WTC11 (cell line): ENCODE measurements at places on chromosomes 4 and X. TPM values are rescaled to one million over a fixed set of nuclear protein-coding genes. Genes with fewer than 3 reads are reported as not detected.

The ZNF732 gene
- 28.1 to 33.8 TPM (median 30.2 TPM) in 3 replicates for total RNA-seq

The SNCA gene
- total RNA-seq = 14.6 to 16.1 TPM (median 15.0 TPM) in 3 replicates

The UPF3B gene
- total RNA-seq = 19.2 to 23.1 TPM (median 23.0 TPM) in 3 replicates

The SLC25A31 gene
- total RNA-seq = not detected in 3 replicates

The DAPP1 gene
- 0.07 TPM in 1 of 3 replicates, not detected in the others for total RNA-seq

The UGT2A3 gene
- total RNA-seq = 0.09 to 0.11 TPM (median 0.11 TPM) in 3 replicates

The TMEM47 gene
- 14.9 to 24.4 TPM (median 15.7 TPM) in 3 replicates for total RNA-seq

The SLC4A4 gene
- total RNA-seq = 1.1 to 1.5 TPM (median 1.2 TPM) in 3 replicates

The EXOC1L gene
- total RNA-seq = not detected in 3 replicates

GRCh38 chr4:152247271-152247975, 288.5 kb downstream of the FBXW7 start:
- DNase-seq = peak; percentile 20

GRCh38 chr4:75723163-75724065, 963 bp upstream of the USO1 start:
- no peak for DNase-seq

DNA sequence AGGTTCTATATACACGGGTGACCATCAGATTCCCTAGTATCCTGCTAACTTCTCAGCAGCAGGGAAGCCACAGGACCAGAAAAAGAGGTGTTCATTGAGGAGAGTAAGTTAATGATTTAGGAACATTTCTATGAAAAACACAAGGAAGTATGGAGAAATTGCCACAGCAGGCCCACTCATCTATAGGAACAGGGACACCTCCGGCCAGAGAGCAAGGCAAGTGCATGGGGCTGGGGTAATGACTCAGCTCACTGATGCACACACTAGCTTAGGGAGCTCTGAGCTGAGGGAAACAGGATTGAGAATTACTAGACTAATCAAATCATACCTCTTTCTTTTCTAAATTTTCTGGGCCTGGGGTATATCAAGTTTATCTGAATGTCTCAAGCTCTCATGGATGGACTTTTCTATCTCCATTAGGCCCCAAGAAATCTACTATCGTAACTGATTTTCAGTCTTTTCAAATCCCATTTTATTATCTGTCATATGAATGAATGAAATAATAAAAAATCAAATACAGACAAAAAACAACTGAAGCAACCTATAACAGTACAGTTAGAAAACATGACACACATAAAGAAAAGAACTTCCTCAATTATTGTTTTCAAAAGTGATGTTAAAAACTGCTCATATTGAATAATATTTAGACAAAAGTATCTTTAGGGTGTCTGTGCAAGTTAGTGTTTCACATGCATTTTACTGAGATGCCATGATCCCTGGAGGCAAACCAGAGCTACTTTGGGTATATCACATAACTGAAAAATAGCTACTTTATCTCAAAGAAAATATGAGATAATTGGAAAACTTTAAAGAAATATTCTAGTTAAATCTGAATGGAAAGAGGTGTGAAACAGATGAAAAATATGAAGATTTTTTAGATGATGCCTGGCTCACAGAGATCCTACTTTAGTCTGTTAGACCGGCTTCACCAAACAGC, 89.8 kb downstream of the FBXO8 start:
- no peak for DNase-seq

DNA sequence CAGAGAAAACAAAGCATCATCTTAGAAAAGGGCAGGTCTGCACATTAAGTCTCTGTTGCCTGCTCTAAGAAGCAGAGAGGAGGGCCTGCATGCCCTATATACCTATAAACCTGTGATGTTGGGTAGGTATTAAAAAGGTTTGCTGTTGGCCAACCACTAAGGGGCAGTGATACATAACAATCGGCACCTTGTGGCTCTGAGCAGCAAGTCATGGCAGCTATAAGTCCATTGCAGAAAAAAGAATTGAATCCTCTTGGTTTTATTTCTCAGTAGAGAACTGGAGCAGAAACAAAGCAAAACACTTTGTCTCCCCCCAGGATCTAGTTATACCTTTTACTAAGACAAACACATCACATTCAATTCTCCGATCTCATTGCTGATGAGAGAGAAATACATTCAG, 1364.4 kb downstream of the STIM2 start:
- DNase-seq = peak; percentile 24

DNA sequence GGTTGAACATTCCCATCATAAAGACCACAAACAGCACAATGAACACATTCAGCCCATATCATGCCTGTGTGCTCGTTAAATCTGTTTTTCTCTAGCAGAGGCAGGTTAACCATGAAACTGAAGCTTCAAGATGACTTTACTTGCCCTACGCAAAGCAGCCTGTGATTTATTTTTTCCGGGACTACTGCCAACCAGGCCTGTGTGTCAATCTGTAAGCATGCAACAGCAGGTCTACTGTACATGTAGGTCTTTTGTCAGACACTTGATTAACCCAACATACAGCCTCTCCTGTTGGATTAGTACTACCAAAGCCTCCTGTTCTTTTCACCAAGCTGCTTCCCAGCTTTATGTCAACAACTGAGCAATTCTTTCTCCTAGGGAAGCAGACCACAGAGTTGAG, 85.5 kb upstream of the ACSL1 start:
- no peak for DNase-seq

DNA sequence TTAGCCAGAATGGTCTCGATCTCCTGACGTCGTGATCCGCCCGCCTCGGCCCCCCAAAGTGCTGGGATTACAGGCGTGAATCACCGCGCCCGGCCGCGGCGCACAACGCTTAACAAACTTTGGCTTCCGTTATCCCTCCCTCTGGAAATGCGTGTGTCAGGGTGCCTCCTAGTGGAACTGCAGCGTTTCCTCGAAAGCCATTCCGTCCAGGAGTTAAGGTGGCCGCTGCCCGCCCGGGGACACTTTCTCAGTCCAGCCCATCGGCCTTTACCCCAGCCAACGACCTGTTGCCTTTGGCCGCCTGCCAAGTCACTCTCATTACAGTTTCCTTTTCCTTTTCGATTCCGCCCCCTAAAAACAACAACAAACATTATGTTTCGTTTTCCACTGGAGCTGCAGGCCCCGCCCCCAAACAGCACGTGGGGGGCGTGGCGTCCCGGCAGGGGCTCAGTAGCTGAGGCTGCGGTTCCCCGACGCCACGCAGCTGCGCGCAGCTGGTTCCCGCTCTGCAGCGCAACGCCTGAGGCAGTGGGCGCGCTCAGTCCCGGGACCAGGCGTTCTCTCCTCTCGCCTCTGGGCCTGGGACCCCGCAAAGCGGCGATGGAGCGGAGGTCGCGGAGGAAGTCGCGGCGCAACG, at the start of gene HERC5:
Gene HERC5 (plus strand): TSS at position 450 of the 637 bp plus-strand sequence. CDS start 151 bp downstream, at position 601.
- DNase-seq = peak; percentile 86

DNA sequence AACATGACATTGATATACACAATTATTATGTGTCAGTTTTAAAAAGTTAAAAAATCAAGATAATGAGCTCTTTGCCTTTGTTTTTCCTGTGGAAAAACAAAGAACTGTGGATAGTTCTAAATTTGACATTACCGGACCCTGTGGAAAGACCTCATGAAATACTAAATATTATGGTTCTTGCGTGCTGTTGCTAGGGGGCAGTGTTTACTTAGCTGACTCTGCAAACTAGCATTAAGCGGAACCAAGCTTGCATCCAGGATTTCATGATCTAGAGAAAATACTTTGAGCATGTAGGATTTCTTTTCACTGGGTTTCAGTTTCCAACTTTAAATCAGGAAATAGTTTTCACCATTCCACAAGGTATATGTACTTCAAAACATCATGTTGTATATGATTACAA, 33.6 kb downstream of the CLCN4 start:
- no peak for DNase-seq

- no peak for DNase-seq
Measured at GRCh38 chr4:77861495-77861894, 1.1 kb upstream of the MRPL1 start.

DNA sequence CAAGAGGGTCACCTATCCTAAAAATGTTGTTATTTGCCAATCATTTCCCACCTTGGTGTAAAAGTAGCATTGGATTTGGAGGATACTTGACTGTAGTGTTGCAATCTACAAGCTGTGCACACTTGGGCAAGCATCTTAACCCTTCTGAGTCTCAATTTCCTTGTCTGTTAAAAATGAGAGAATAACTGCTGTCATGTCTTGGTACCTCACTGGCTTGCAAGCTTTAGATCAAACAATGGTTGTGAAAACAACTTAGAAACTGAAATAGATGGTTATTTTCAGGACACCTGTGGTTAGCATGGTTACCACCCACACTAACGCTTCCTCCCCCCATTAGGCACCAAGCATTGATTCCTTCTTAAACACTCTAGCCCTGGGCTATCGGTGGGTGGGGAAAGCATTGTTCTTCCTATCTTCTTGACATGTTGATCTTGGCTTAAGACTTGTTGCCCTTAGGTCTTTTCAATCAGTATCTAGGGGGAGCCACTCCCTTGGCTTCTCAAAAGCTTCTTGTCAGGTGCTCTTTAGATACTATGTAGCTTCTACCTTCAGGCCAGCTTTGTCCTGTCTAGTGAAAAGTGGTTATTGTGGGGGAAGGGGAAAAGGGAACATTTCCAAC, 10.6 kb upstream of the AMOT start:
- DNase-seq = no peak

- DNase-seq = no peak
Measured at GRCh38 chr4:122873821-122874593, 47.4 kb downstream of the FGF2 start.

DNA sequence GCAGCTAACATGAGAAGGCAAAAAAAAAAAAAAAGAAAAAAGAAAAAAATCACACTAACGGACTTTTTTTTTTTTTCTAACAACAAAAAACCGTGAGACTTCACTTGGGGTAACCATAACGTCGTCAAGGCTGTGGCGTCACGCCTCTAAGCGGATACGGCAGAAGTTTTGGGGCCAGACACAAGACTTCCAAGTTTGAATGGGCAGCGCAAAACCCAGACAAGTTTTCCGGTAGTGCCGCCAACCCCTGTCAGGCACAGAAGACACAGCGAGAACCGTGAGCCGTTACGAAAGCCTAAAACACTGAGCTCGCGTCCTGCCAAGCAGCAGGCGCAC, 556 bp upstream of the SMARCA5 start:
- no peak for DNase-seq

DNA sequence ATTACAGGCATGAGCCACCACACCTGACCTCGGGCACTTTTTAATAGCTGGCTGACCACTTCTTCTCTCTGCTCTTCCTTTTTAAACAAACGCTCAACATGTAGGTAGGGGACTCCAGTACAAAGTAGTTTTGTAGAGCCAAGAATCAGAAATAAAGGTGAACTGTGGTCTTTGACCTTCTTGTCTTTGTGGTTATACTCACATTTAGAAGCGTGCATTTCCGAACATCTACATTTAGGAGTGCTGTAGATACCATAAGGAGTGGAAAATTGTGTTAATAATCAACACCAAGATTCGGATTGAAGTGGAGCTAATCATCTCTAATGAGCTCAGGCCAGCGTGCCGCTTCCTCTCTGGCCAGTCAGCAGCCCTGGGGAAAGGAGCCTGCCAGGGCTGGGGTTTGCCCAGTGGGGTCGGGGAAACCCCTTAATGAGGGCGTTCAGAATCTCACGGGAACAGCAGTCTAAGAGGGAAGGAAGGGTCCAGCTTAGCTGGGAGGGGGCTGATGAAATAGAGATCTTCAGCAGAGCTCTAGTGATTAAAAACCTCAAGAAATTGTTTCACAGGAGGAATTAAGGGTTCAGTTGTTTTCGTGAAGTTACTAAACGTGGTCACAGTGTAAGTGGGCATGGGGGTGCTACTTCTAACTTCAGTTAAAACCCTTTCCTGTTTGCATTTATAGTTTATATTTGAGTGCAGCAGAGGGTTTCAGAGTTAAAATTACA, 81.2 kb downstream of the GAB1 start:
- DNase-seq = no peak

DNA sequence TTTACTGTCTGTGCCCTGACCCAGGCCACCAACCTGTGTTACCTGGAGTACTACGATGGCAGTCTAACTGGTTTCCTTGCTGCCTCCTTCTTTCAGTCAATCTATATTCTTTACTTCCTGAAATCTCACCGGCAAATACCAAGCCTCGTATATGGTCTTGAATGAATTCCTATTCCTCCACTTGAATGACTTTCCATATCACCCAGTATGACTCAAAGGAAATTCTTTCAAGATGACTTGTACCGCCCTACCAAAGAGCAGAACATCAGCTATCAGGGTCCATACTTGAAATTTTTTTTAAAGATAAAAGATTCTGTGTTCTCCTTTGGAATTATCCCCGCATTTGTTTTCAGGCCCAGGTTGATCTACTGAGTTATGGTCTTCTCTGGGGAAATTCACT, 378.0 kb downstream of the AFF2 start:
- DNase-seq = no peak

DNA sequence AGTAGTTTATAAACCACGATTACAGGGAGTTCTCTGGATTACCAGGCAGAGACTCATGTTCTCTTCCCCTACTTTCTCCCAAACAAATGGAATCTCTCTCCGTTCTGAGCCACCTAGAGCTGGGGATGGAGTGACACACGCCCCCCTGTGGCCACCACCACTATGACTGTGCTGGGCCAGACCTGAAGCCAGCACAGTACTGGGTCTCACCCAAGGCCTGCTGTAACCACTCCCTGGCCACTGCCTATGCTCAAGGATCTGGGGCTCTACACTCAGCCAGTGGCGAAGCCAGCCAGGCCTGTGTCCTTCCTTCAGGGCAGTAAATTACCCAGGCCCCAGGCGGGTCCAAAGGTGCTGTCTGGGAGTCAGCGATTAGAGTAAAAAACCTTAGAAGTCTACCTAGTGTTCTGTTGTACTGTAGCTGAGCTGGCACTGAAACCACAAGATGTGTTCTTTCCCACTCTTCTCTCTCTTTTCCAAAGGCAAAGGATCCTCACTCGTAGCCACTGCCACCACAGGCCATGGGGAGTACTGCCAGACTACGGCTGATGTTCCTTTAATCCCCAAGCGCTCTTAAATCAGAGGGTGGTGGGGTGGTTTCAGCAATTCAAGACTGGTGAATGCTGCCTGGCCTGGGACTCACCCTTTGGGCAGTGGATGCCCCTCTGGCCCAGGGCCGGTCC, 412.2 kb upstream of the ARX start:
- DNase-seq = peak; percentile 67

DNA sequence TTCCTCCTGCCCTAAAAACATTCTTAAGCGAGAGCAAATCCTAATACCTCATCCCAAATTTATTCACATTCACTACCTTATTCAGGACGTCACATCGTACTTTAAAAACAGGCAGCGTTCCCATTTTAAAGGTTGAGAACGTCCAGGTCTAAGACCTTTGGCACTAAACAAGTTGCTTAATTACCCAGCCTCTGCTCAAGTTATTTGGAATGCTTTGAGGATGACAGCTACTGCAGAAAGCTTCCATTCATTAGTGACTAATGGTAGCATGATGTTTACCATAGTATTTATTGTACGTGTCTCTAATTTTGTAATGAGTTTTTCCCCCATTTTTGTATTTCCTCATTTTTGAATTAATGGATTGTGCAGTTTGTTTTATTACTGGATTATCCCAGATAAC, 1.5 kb downstream of the USP38 start:
- no peak for DNase-seq

- DNase-seq = no peak
Measured at GRCh38 chr4:89142691-89143669, 31.6 kb downstream of the TIGD2 start.

DNA sequence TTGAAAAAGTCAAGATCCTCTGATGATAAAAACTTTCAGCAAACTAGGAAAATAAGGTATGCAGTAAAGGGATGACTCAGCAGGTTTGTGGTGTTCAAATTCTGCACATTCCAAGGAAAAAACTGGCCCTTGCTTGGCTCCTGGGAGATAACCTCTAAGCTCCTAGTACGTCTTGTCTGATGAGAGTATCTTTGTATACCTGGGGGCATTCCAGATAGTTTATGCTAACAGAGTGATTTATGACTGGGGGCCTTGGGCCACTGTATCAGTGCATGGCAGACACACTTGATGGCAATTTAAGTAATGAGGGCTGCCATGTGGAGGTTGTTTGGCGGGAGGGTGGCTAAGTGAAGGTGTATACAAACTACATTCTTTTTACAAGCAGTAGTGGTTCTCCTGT, 56.9 kb downstream of the NSG1 start:
- no peak for DNase-seq
